ENCODE measurements at places on chromosomes 2 and 18.

DNA sequence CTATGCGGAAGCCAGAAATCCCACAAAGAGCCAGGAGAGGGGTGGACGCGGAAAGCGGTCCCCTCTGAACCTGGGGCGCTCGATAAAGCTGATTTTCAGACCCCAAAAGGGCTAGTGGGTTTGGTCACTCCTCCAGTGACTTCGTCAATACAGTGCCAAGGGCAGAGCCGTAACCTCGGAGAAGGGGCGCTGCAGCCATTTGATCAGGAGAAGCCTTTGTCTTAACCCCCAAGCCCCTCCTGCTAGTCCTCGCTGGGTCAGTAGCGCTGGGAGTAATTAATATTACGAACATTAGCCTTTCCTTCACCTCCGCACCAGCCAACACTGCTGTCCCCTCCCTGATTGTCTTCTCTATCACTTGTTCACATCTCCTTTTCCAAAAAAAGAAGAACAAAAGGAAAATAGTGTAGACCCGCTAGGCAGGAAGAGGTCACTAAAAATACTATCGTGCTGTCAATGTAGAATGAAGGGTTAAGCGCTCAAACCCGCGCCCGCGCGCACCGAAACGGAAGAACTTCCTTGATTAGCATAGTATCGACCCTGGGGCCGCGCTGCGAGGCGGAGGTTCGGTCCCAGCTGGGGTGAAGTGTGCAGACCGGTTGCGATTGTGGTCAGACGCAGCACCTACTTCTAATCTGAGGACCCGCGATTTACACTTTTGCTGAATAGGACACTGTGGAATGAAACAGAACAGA, 63.2 kb upstream of the MAPRE2 start:
- DNase-seq, result peak; percentile 12

DNA sequence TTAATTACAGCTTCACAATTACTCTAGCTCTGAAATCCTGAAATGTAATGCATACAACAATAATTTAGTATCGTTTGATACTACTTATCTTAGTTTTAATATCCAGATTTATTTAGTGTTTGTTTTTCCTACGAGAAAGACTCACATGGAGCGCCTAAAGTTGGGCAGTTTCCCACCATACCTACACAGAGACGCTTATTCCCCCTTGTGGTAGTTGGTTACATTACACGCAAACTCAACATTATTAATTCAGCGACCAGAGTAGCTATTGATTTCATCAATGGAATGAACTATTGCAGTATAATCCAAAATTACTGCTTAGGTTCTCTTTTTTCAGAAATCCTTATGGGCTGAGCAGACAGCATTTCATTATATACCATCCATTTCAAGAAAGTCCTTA, 164.0 kb upstream of the REG3G start:
- DNase-seq, result no peak

GRCh38 chr2:109135359-109136197, 6.6 kb downstream of the SH3RF3 start:
- no peak for DNase-seq

DNA sequence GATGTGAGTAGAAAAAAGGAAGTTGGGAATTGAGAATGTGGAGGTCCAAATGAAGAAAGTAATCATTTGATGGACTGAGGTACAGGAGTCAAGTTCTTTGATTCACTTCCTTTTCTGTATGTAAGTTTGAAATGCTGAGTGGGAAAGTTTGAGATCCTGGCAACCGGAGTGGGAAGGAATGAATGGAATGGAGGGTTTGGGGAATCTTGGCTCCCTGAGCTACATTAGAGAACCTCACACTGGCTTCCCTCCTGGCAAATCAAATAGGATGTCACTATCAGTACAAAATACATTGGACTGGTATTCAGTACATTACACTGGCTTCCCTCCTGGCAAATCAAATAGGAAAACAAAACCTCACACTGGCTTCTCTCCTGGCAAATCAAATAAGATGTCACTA, 9.8 kb upstream of the RNF138 start:
- no peak for DNase-seq

DNA sequence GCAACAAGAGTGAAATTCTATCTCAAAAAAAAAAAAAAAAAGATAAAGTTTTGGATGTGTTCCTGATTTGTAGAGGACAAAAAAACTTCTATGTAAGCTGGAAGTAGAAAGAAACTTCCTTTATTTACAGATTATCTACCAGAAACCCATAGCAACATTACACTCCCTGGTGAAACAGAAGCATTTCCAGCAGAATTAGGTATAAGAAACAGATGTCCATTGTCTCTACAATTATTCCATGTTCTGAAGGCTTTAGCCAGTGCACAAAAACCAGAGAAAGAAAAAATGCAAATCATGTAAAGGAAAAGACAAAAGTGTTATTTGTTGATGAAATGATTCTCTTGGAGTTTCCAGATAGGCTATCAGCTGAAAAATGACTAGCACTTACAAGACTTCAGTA, 4.9 kb downstream of the TUBB6 start:
- no peak for DNase-seq

DNA sequence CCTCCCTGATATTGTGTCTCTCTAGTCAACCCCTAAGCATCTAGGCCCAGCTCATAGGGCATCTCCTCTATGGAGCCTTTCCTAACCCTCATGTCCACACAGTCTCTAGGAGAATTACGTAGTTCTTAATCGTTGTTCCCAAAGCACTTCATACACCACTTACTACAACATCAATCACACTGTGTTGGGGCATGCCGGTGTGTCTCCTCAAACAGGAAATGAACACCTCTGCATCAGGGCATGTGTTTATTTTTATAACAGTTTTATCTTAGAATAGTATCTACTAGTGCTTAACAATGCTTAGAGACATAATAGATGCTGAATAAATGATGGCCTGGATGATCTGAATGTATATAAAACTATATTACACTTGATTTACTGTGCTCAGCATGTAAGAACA, 19.7 kb downstream of the CYP1B1 start:
- DNase-seq, result no peak

DNA sequence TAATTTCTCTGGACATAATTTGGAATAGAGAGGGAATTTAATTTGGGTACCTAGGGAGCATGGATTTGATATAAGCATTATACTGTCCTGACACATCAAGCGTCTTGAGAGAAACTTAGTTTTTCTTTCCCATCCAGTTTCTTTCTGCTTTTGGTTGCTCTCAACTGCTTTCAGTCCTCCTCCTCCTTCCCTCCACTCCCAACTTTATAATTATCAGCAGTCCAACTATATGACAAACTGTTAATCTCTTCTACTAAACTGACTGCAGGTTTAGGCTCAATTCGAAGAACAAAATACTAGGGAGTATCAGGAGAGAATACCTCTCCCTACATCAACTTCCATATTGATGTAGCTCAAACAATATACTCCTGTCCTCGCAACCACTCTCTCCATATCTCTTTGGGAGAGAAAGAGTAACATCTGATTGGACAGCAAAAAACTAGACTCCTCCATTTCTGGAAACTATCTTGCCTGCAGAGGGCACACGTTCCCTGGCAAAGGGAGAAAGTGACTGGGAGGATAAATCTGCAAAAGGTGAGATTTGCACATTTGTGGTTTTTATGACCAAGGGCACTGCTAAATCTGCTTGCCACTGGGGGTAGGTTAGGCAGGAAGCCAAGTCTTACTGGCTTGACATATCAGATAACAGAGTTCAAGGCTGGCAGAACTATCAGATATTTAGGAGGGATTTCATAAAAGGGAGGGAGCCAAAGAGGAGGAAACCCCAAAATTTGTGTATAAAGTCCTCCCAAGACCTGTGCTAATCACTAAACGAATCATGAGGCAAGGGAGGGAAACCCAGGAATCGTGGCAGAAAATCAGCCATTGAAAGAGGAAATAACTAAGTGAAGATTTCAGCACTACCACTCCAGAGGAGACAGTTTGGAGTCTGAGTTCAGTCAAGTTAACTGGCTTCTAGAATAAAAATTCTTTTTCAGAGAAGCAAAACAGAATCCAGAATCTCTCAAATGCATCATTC, 40.0 kb downstream of the ICA1L start:
- no peak for DNase-seq

- DNase-seq, result no peak
Measured at GRCh38 chr2:231612109-231612455, 19.4 kb downstream of the TEX44 start.

DNA sequence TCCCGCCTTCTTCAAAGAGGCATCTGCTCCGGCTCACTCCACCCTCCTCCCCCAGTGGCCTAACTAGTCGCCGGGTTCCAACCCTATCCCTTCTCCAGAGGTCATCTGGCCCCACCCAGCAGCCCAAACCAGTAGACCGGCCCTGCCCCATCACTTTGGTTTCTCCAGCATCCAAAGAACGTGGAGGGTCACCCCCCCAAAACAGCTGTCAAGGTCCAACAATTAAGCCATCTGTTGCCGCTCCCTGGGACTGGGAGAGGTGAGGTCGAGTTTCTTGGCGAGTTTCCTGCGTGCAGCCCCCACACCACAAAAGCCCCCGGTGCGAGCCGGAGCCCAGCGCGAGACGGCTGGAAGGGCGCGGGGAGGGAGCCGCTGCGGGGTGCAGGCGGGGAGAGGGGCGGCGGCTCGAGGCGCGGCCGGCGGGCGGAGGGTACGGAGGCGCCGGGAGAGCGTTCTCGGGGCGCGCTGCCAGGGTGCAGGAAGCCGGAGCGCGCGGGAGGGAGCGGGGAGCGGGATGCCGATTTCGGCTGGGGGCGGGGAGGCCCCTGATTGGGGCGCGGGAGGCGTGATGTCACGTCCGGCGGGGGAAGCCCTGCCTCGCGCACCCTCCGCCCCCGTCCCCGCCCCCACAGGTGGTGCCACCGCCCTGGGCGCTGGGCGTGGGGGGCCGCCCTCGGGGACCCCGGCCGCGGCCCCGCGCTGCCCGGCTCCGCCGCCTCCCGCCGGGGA, 571 bp upstream of the GPC1 start:
- DNase-seq, result peak; percentile 85

DNA sequence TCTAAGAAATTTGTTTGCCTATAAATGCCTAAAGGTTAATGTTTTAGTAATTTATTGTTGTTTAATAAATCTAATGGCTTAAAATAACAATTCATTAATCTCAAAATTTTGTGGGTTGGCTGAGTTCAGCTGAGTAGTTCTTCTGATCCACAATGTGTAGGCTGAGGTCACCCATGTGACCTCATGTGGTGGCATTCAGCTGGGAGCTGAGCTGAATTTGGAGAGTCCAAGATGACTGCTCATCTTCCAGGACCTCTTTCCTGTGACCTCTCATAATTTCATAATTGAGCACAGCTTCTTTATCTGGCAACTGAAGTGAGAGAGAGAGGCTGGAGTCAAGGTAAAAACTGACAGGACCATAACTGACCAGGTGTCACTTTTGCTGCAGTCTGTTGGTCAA, 132.4 kb downstream of the TXNL1 start:
- no peak for DNase-seq

DNA sequence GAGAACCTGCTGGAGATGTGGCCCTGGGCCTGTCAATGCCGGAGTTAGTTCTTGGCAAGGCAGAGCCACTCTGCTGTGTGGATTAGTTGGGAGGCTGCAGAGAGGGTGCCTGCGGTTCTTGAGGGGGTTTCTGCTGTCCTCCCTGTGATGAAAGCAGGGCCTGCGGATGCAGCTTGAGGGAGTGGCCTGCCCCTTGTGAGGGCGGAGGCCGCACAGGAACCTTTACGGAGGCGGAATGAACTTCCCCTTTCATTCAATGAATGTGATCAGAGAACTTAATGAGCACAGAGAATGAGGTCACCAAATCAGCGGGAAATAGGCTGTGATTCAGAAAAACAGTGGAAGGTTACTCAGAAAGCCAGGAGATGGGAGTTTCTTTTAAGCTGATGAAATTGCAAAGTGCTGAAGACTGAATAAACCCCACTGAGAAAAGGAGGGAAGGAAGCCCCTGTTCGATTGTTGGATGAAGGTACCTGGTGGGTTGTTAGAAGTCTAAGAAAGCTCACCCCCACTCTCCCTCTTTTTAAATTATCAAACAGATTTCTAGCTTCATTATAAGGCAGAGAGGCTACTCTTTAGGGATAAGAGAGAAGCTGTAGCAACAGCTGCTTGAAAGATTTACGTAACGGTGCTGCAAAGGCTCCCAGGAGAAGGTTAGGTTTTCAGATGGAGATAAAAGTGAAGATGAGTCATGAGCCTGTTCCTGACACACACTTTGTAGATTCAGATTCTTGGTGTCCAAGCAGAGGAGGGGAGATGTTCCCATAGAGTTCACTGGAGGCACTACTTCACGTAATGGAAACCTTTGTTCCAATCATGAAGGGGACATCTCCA, 47.4 kb downstream of the VWA3B start:
- no peak for DNase-seq

GRCh38 chr18:54740136-54740846, 88.0 kb upstream of the RAB27B start:
- no peak for DNase-seq

GRCh38 chr18:25229081-25229480, 122.9 kb downstream of the ZNF521 start:
- DNase-seq, result no peak

DNA sequence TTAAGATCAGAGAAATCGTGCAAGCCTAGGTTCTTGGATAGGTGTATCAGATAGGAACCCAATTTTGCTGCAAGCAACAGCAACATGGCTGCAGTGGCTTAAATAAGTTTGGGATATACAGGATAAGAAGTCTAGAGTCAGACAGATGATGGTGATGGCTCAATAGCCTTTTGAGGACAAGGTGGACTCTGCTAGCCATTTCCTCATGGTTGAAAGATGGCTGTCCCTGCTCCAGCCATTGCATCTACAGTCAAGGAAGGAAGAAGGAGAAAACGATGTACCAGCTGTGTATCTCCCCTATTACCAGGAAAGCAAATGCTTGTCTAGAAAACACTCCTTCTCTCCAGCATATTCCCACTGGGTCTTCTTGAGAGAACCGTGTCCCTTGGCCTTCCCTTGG, 30.1 kb upstream of the CAB39 start:
- no peak for DNase-seq

DNA sequence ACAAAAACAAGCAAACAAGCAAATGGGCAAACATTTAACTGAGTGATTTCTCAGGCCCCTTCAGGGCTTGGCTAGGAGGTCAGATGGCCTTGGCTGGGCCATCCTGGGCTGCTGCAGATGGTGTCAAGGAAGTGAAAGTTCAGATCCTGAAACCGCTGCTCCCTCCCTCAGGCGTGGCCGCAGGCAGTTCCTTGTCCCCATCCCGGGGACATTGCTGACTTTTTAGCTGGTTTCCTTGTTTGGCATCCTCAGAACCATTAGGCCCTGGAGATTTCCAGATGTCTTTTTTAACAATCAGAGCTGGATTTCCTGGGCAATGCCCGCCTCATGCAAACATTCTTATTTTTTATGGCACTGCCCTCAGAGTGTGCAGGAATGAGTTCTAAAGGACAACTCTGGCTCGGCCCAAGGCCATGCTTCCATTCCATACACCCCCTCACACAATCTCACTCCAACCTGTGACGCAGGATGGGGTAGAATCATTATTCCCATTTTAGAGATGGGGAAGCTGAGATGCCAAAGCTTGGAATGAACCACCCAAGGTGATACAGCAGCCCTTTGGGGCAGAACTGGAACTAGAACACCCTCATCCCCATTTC, 86.1 kb upstream of the ZCCHC2 start:
- DNase-seq, result no peak

GRCh38 chr2:159895258-159896065, 97.5 kb upstream of the CD302 start:
- DNase-seq, result no peak

DNA sequence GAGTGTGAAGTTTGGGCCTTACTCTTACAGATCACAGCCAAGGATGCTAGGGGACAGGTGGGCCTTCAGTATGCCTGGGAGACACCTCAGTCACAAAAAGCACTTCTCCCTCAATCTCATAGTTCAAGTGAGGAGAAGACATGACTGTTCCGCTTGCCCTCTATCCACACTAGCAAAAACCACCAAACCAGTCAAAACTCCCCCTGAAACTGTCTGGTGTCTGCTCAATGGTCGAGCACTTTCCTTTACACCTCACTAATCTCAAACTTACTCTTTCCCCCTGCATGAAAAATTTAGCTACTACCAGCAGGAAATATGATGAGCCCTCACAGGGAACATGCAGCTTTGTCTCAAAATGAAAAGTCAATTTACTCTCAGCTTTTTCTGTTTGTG, 232.2 kb downstream of the TRIB2 start:
- no peak for DNase-seq

All from T-helper 9 cell (primary cell).